ENCODE measurements at places on chromosomes 7 and 10. TPM values are rescaled to one million over a fixed set of nuclear protein-coding genes. Genes with fewer than 3 reads are reported as not detected.

The CLDN3 gene
- total RNA-seq, result not detected

The SRRM3 gene
- 1.7 TPM for total RNA-seq

The ZNF862 gene
- 5.7 TPM for total RNA-seq

The AKR1C1 gene
- 9.8 TPM for total RNA-seq

The CPA2 gene
- total RNA-seq, result 0.26 TPM

The OPN1SW gene
- not detected for total RNA-seq

The CYP3A4 gene
- not detected for total RNA-seq

The PAPOLB gene
- 0.17 TPM for total RNA-seq

The HOXA1 gene
- total RNA-seq, result not detected

The ITGA8 gene
- 0.07 TPM for total RNA-seq

The NUTM2B gene
- 1.0 TPM for total RNA-seq

The ARHGEF35 gene
- total RNA-seq, result 3.5 TPM

All from A673 (cell line).